ENCODE measurements at places on chromosomes 3 and 15.

DNA sequence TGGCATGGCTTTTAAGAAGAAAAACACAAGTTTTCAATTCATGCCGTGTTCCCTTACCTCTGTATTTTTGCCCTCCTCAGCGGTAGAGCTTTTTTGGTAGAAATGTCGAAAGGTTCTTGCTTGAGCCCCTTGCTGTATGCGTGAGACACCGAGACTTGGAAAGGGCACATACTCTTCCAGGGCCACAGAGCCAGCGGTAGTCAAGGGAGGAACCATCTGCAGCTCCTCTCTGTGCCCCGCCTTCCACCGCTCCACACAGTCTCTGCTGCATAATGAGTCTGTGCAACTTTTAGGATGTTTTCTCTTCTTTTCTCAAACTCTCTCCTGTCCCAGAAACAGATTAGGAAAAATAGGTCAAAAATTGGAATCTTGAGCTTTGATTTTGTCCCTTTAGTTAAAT, 77.5 kb downstream of the LPP start:
- H3K36me3 ChIP-seq: no peaks in the 10 kb centered on the region
- no peak overlapping the region for H3K4me3 ChIP-seq
- H3K4me1 ChIP-seq: peaks cover 93% of the 10 kb centered on the region

DNA sequence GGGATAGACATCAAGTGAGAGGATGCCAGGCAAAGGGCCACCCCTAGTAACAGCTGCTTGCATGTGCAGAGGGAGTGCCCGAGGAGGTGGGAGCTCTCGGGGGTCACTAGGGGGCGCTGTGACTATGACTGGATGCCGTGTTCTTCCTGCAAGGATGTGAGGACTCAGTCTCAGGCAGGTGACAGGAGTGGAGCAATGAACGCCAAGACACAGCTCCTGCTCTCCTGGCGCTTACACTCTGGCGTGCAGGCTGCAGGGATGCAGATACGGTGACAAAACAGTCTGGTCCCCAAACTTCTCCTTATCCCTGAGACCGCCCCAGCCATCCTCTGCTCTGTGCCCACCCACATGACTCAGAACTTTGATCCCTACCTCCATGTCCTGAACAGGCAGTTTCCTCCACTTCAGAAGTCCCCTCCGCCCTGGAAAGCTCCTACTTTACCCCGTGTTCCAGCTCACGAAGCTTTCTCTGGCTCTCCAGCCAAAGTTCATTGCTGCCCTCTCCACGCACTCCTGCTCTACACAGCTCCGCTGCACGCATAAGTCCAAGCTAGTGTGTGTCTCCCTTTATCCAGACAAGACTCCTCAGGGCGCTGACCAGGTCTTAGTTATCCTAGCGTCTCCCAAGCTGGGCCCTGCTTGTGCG, 14.7 kb downstream of the RHOV start:
- H3K36me3 ChIP-seq: no peaks in the 10 kb centered on the region
- H3K27me3 ChIP-seq: peaks cover 51% of the 10 kb centered on the region
- H3K4me1 ChIP-seq: peaks cover 7% of the 10 kb centered on the region
- DNase-seq: peak; percentile 47
- H3K27ac ChIP-seq: no peak overlapping the region

GRCh38 chr3:46031747-46032146, 4.5 kb upstream of the XCR1 start:
- no peak overlapping the region for H3K4me3 ChIP-seq
- H3K36me3 ChIP-seq: no peaks in the 10 kb centered on the region
- H3K27me3 ChIP-seq: no peaks in the 10 kb centered on the region
- no peaks in the 10 kb centered on the region for H3K4me1 ChIP-seq
- H3K27ac ChIP-seq: no peak overlapping the region
- DNase-seq: no peak

GRCh38 chr3:144840866-144841265, 869.2 kb downstream of the DIPK2A start:
- no peak for DNase-seq
- H3K36me3 ChIP-seq: no peaks in the 10 kb centered on the region
- no peaks in the 10 kb centered on the region for H3K4me1 ChIP-seq
- H3K27me3 ChIP-seq: no peaks in the 10 kb centered on the region
- no peak overlapping the region for H3K4me3 ChIP-seq

DNA sequence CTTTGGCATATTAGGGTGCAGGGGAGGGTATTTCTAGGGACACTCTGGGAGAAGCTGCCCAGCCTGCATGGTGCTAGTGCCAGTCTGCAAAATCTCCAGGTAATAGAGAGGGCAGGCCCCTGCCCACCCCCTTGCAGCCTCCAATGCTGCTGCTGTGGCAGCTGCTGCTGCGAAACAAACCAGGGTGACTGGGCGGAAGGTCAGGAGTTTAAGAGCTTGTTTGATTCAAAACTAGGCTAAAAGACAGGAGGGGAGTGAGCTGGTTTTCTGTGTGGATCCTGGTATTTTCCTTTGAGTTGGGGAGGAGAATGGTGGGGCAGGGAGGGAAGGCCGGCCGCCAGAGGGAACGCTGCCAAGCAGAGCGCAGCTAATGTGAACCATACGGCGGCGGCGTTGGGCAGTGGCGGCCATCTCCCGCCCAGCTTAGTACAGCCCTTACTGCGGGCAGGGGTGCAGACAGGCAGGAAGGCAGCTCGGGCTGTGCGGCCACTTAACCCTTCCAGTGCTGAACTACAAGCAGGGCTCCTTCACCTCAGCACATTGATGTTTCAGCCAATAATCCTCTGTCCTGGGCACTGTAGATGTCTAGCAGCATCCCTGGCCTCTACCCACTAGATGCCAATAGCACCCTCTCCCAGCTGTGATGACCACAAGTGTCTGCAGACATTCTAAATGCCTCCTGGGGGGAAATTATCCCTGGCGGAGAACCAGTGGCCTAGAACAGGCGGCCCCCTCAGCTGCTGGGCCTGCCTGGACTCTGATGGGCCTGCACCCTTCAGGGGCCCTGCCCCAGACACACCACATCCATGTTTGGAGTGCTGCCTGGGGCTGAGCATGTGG, 125.7 kb downstream of the EEFSEC start:
- peak overlapping the region; percentile 17 for H3K27ac ChIP-seq
- peak overlapping the region; percentile 12 for H3K4me3 ChIP-seq
- peaks cover 90% of the 10 kb centered on the region for H3K4me1 ChIP-seq
- peak; percentile 80 for DNase-seq
- no peaks in the 10 kb centered on the region for H3K27me3 ChIP-seq

DNA sequence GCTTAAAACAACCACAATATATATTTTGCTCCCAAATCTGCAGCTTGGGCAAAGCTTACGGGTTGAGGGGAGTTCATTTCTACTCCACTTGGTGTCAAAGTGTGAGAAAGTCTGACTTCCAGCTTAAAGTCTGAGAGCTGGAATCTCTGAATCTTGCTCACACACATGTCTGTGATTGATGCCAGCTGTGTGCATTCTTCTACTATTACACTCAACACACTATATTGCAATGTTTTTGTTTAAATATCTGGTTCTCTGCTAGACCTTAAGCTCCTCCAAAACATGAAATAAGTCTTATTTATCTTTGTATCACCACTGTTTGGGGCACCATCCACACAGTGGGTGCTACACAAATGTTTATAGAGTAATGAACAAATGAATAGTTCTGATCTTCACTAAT, 36.7 kb upstream of the SECISBP2L start:
- DNase-seq: no peak
- no peaks in the 10 kb centered on the region for H3K27me3 ChIP-seq
- peaks cover 11% of the 10 kb centered on the region for H3K4me1 ChIP-seq
- H3K4me3 ChIP-seq: no peak overlapping the region
- no peaks in the 10 kb centered on the region for H3K36me3 ChIP-seq

GRCh38 chr3:185825639-185826481, 1.0 kb upstream of the IGF2BP2 start:
- peak; percentile 36 for DNase-seq
- H3K36me3 ChIP-seq: no peaks in the 10 kb centered on the region
- H3K4me1 ChIP-seq: peaks cover 49% of the 10 kb centered on the region
- peaks cover 27% of the 10 kb centered on the region for H3K27me3 ChIP-seq
- H3K4me3 ChIP-seq: peak overlapping the region; percentile 88

DNA sequence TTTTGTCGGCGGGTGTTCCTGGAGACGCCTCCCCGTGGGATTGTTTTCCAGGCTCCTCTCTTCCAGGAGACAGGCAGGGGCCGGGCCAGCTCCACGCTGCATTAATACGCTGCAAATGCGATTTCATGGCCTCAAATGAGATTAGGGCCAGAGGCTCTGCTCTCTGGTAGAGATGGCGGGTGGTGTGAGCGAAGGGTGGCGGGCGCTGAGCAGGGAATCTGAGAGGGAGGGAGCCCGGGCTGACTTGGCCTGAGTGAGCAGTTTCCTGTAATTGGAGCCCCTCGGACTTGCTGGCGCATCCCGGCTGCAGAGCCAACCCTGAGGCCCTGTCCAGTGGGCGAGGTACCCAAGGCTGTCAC, 7.4 kb upstream of the CCDC33 start:
- DNase-seq: no peak
- peaks cover 17% of the 10 kb centered on the region for H3K4me1 ChIP-seq
- no peaks in the 10 kb centered on the region for H3K36me3 ChIP-seq
- H3K27me3 ChIP-seq: peaks cover 21% of the 10 kb centered on the region

GRCh38 chr3:22157848-22158247, 406.8 kb upstream of the ZNF385D start:
- H3K4me1 ChIP-seq: no peaks in the 10 kb centered on the region
- no peaks in the 10 kb centered on the region for H3K27me3 ChIP-seq
- no peak for DNase-seq
- no peaks in the 10 kb centered on the region for H3K36me3 ChIP-seq
- no peak overlapping the region for H3K4me3 ChIP-seq
- no peak overlapping the region for H3K27ac ChIP-seq

GRCh38 chr15:57451555-57451954, 75.2 kb downstream of the CGNL1 start:
- peaks cover 4% of the 10 kb centered on the region for H3K27me3 ChIP-seq
- no peak for DNase-seq
- no peaks in the 10 kb centered on the region for H3K4me1 ChIP-seq
- H3K4me3 ChIP-seq: no peak overlapping the region

GRCh38 chr3:39196671-39197356, 4.4 kb upstream of the XIRP1 start:
- H3K4me1 ChIP-seq: peaks cover 18% of the 10 kb centered on the region
- peak overlapping the region; percentile 14 for H3K4me3 ChIP-seq
- no peaks in the 10 kb centered on the region for H3K36me3 ChIP-seq
- H3K27ac ChIP-seq: peak overlapping the region; percentile 81
- no peaks in the 10 kb centered on the region for H3K27me3 ChIP-seq

DNA sequence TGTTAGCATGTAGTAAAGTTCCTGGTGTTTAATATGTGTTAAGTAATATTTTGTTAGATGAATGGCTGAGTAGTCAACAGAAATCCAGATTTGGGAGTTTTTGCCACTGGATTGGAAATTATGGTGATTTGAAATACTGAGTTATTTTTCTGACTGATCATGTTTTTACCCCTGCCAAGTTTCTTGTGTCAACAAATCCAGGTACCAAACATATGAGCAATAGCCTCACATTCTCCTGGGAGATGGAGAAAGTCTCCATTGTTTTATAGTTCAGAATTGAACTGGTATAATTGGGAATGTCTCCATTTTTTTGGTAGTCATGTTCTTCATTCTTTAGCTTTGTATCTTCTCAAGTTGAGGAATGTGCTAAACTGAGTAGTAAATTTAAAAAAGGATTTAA, 767.2 kb upstream of the LMCD1 start:
- H3K4me3 ChIP-seq: no peak overlapping the region
- H3K27ac ChIP-seq: no peak overlapping the region
- no peaks in the 10 kb centered on the region for H3K36me3 ChIP-seq
- DNase-seq: no peak
- H3K4me1 ChIP-seq: no peaks in the 10 kb centered on the region

DNA sequence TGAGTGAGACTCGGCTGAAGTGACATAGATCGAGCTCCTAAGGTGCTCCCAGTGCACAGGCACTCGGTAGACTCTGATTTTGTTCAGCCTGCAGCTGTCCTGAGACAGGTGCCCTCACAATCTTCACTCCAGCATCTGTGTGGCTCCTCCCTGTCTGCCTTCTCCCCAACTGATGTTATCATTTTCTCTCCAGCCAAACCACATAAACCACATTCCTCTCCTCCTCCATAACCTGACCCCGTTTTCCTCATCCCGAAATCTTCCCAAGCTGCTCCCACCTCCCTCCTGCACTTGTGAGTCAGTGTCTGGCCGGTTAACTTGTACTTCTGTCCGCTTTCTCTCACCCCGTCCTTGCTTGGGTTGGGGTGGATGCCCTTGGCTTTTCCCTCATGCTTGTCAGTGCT, 93.3 kb upstream of the HACD2 start:
- no peak overlapping the region for H3K4me3 ChIP-seq
- no peak for DNase-seq
- H3K27me3 ChIP-seq: no peaks in the 10 kb centered on the region
- no peak overlapping the region for H3K27ac ChIP-seq
- no peaks in the 10 kb centered on the region for H3K36me3 ChIP-seq

DNA sequence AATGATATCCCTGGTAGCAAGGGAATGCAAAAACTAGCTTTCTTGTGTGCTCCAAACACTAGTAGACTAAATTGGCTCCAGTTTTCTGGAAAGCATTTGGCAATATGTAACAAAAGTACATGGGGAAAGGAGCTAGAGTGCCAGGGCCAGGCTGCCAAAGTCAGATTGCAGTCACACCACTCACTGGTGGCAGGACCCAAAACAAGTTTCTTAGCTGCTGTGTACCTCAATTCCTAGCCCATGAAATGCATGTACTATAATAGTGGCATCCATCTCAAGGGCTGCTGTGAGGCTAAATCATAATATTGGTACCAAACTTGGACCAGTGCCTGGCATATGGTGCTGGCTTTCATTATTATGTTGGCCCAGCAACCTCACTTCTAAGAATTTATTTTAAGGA, 49.3 kb downstream of the CLDN18 start:
- peak overlapping the region; percentile 32 for H3K27ac ChIP-seq
- H3K4me1 ChIP-seq: peaks cover 56% of the 10 kb centered on the region
- H3K36me3 ChIP-seq: peaks cover 23% of the 10 kb centered on the region

DNA sequence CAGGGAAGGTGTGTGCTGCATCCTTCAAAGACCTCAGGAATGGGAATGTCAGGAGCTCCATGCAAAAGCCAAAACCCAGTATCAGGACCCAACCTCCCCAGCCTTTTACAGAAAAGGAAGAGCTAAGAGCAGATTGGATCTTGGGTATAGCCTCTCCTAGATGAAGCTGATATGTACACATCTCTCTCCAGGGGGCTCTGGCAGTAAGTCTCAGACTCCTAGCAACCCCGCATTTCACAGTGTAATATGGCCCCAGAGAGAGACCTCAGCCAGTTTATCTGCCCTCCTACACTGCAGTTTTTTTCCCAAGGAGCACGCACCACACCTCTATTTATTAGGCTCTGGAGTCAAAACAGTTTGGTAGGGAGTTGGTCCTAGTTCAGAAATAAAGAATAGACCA, 88.2 kb downstream of the RBPMS2 start:
- H3K27ac ChIP-seq: peak overlapping the region; percentile 61
- DNase-seq: no peak
- H3K4me1 ChIP-seq: peaks cover 75% of the 10 kb centered on the region
- no peaks in the 10 kb centered on the region for H3K27me3 ChIP-seq
- no peak overlapping the region for H3K4me3 ChIP-seq

- H3K4me3 ChIP-seq: no peak overlapping the region
- H3K4me1 ChIP-seq: peaks cover 71% of the 10 kb centered on the region
- DNase-seq: no peak
- H3K27me3 ChIP-seq: no peaks in the 10 kb centered on the region
These were observed 112.1 kb downstream of the TNIK start for GRCh38 chr3:171348121-171348520.

GRCh38 chr3:128969993-128970739, 23.7 kb downstream of the CFAP92 start:
- H3K27me3 ChIP-seq: no peaks in the 10 kb centered on the region
- DNase-seq: no peak
- no peak overlapping the region for H3K4me3 ChIP-seq
- H3K27ac ChIP-seq: no peak overlapping the region

Data from left ventricle myocardium inferior (tissue), 1 donor.